ENCODE measurements at places on chromosomes 16 and 17. TPM values are rescaled to one million over a fixed set of nuclear protein-coding genes. Genes with fewer than 3 reads are reported as not detected.

The SOST gene
- 0.96 TPM for total RNA-seq

The ACE gene
- total RNA-seq = 4.8 TPM

The GNG13 gene
- not detected for total RNA-seq

The RNF157 gene
- total RNA-seq = 0.96 TPM

The IRF8 gene
- 19.5 TPM for total RNA-seq

The PRAC2 gene
- total RNA-seq = not detected

The KRTAP2-2 gene
- 8.4 TPM for total RNA-seq

The GTF3C1 gene
- 45.5 TPM for total RNA-seq

The TBC1D3C gene
- total RNA-seq = 8.7 TPM

The NHLRC4 gene
- 0.48 TPM for total RNA-seq

DNA sequence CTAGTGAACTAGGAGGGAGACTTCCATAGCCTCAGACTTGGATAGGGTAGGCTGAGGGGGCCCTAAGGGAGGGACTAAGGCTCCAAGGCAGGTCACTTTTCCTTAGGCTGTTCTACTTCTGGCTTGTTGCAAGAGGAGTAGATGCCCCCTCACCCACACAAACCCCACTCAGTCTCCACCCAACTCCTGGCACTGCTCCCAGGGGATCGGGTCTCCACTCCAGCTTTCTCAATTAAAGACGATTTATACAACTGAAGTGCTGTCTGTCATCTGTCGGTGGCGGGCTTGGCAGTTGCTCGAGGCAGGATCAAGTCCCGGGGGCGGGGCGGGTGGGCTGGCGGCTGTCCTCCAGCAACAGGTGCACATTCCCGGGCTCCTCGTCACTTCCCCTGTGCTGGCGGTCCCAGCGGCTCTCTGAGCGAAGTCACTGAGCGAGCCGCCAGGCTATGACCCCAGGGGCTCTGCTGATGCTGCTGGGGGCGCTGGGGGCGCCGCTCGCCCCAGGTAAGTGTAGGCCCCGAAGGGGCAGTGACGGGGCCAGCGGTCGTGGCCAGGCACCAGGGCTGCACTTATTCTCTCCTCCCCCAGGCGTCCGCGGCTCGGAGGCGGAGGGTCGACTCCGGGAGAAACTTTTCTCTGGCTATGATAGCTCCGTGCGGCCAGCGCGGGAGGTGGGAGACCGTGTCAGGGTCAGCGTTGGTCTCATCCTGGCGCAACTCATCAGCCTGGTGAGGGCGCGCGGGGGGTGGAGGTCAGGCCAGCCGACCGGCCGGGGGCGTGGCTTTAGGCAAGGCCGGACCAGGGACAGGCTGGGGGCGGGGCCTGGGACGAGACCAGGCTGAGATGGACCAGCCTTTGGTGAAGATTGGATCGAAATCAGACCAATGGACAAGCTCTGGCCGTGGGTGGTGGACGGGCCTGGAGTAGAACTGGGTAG lies at the start of gene CHRNB1:
Gene CHRNB1, plus strand, starts transcription at position 380 of the 937 bp plus-strand sequence. Its CDS starts 67 bp downstream, at position 447.
- no peak for DNase-seq

DNA sequence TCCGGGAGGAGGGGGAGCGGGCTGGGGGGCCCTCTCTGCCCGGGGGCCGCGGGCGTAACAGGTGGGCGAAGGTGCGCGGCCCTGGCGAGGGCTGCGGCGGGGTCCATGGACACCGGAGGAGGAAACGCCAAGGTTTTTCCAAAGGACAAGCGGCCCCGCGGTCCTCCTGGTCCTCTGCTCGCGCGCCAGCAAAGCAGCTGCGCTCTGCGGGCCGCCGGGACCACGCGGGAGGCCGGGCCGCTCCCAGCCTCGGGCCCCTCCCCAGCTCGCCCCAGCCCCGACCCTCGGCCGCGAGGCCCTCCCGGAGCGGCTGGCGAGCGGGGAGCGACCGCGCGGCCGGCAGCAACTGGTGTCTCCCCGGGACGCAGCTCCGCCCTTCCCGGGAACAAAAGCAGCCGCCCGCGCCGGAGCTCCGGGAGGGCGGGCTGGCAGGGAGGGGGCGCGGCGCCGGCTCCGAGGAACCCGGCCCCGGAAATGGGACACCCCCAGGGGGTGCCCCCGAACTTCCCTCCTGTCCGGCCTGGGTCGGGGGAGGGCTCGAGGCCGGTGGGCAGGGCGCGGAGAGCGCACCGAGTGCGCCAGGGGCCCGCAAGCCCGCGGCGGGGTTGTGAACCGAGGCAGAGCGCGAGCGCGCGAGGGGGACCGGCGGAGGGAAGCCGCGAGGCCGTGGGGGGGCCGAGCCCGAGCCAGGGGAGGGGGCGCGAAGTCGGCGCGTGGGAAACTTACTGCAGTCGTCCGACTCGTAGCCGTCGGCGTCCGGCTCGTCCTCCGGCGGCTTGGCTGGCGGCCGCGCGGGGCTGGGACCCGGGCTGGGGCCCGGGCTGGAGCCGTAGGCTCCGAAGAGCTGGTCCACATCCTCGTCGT lies 837 bp downstream of the DOC2B start:
- DNase-seq = peak; percentile 18

GRCh38 chr16:1643521-1643920 lies 31.4 kb downstream of the CRAMP1 start:
- no peak for DNase-seq

DNA sequence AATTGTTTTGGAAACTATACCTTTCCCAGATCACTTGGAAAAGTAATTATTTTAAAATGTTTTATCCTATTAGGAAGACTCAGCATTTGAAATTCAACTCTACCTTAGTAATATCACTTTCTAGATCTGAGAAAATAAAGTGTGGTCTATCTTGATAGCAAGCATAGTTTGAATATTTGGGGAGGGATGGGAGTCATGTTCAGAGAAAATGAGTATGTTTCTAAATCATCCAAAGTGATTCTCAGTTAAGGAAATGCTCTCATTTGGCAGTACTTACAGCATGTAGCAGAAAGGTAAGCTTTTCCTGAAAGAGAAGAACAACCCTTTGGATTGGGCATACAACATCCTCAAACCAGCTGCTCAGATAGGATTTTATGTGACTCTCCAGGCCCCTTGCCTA lies 6.9 kb downstream of the C17orf75 start:
- DNase-seq = no peak

GRCh38 chr17:57391076-57391825 lies 134.9 kb downstream of the MSI2 start:
- no peak for DNase-seq

GRCh38 chr17:17752821-17753321 lies 71.6 kb downstream of the RAI1 start:
- DNase-seq = no peak

DNA sequence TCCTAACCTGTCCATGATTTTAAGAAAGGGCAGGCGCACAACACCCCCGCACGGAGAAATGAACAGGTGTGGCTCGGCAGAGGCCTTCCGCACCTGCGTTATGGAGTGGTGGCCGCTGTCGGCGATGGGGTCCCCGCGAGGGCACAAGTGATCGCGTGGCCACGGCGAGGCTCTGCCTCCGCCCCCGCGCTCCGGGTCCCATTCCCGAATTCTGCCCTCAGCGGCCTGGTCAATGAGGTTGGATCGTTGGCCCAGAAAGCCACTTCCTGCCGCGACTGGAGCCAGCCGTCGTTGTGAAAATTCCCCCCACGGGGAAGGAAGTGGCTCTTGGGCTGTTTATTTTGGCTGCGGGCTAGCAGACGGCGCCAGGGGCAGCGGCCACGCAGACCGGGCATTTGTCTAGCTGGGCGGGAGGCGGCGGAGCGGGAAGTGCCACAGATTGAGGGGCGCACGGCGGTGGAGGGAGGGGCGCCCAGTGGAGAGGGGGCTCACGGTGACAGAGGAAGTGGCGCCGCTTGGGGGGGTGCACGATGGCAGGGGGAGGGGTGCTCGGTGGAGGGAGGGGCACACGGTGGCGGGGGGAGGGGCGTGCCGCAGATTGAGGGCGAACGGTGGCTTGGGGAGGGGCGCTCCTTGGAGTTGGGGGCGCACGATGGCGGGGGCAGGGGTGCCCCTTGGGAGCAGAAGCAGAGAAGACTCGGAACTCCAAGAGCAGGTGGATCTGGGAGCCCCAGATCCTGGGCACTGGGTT lies 25.0 kb downstream of the MRC2 start:
- peak; percentile 48 for DNase-seq

- DNase-seq = peak; percentile 96
Observed at GRCh38 chr17:48048384-48049126, 396 bp downstream of the NFE2L1 start.

GRCh38 chr17:66715745-66716156 lies 119.2 kb upstream of the CACNG5 start:
- DNase-seq = peak; percentile 72

DNA sequence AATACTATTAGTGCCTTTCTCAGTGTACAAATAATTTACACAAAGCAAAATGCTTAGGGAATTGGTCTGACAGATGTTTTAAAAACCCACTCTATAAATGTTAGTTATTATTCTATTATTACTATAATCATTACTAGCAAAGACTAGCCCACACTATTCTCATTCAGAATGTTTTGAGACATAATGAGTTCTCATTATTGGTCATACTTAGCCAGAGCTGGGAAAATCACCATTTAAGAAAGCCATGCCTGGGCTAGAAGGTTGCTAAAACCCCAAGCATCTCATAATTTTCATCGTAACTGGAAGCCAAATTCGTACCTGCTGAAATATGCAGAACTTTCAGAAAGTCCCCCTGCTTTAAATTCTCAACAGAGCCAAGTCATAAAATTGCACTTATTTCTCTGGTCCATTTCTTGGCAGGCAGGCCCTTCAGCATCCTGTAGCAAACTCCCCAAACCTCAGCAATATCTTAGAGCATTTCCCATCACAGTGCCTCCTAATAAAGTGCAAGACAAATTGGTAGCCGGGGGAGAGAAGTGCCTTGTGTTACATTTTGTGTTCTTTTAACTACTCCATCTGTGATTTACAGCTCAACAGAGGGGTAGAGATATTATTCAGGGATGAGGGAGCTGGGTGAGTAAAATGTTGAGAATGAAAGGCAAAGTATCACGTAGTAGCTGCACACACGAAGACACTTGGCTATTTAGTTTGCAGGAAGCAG lies 79.8 kb upstream of the ADAMTS18 start:
- no peak for DNase-seq

DNA sequence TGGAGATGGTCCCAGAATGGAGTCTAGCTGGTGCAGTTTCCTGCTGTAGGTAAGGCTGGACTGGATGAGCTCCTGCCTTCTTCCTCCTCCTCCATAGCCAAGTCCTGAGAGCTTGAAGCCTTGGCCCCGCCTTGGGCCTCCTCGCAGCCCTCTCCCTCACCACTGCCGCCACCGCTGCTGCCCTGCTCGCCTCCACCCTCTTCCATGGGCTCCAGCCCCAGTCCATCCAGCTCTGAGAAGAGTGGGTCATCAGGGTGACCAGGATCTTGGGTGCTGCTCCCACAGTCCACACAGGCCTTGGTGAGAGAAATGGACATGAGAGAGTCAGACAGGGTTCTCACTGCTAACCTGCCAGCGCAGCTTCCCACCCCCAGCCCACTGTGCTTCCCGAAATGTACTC lies 11.2 kb downstream of the PER1 start:
- no peak for DNase-seq

DNA sequence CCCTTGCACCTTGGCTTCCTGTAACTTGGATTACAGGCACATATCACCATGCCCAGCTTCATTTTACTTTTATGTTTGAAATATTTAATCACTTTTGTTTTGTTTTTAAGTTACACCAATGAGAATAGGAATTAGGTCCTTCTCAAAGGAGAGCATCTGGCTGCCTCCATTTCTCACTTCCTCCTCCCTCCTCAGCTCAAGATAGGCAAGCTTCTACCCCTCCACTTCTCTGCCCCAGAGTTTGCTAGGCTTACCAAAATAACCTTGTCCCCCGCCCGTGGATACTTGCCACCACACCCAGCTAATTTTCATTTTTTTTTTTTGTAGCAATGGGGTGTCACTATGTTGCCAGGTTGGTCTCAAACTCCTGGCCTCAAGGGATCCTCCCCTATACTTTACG lies 17.9 kb downstream of the GABARAPL2 start:
- no peak for DNase-seq

DNA sequence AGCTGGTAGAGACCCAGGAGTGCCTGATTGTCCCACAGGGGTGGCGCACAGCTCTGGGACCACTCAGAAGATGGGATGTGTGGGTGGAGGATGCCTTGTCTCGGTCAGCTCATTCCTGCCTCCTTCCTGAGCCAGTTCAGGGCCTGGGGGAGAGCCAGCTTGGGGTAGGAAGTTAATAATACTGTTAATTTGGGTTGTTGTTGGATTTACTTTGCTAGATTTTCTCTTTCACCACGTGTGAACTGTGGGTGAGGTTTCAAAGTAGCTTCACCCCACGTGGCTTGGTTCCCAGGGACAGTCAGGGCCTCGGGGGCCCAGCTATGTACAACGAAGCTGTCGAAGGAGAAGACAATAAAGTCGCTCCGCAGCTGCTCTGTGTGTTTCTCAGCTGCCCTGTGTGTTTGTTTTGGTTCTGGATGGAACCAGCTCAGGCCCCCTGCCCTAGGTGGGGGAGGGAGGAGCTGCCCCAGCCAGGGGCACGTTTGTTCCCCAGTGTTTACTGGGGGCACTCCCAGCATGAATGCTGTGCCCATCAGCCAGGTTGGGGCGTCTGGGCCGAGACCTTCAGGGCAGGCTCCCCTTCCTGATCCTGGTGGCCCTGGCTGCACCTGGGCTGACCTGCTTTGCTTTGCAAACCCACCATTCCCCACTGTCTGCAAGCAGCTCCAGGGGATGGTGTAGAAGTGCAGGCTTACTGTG lies 2.3 kb downstream of the NUDT16L1 start:
- DNase-seq = no peak

- no peak for DNase-seq
Observed at GRCh38 chr17:48644159-48644558, 18.0 kb upstream of the HOXB9 start.

DNA sequence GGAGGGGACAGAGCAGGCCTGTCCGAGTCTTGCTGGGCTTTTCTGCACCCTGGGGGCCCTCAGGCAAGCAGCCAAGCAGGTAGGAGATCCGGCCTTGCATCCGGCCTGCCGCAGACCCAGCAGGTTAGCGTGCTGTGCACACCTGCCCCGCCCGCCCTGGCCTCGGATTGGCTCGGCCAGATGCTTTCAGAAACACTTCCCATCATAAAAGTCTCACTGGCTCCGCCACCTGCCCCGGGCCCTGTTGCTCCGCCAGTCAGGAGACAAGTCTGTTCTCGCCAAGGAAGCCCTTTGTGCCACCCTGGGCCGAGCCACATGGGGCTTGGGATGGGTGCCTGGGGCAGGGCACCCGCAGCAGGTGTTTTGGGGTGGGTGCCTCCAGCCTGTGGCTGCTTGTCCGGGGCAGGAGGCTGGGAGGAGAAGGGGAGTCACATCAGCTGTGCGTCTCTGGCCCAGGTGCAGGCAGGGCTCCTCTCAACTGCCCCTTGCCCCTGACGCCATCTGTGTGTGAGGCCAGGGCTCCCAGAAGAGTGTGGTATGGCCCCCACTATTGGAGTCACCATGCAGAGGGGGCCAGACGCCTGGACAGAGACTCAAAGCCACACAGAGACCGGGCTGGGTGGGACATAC lies 228.2 kb upstream of the GSE1 start:
- peak; percentile 71 for DNase-seq

DNA sequence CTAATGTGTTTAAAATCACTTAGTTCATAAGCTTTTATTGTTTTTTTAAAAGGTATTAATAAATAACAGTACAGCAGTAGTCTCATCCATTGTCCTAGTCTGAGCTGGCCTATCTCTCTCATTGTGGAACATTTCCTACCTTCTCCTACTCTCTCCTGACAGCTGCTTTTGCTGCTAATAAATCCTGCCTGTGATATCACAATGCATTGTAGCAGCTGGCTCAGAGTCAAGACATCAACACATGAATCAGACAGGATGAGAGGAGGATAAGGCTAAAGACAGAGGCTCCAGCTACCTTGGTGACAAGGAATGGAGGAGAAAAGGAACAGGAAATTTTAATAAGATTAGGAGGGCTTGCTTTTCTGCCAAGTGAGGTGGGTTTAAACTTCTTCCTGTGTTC lies 626.1 kb downstream of the HS3ST4 start:
- no peak for DNase-seq

All from umbilical cord (tissue), 2 donors.